ENCODE measurements at places on chromosomes 6 and 20.

GRCh38 chr6:92114091-92114675, 1305.2 kb downstream of the EPHA7 start:
- no peak for DNase-seq

DNA sequence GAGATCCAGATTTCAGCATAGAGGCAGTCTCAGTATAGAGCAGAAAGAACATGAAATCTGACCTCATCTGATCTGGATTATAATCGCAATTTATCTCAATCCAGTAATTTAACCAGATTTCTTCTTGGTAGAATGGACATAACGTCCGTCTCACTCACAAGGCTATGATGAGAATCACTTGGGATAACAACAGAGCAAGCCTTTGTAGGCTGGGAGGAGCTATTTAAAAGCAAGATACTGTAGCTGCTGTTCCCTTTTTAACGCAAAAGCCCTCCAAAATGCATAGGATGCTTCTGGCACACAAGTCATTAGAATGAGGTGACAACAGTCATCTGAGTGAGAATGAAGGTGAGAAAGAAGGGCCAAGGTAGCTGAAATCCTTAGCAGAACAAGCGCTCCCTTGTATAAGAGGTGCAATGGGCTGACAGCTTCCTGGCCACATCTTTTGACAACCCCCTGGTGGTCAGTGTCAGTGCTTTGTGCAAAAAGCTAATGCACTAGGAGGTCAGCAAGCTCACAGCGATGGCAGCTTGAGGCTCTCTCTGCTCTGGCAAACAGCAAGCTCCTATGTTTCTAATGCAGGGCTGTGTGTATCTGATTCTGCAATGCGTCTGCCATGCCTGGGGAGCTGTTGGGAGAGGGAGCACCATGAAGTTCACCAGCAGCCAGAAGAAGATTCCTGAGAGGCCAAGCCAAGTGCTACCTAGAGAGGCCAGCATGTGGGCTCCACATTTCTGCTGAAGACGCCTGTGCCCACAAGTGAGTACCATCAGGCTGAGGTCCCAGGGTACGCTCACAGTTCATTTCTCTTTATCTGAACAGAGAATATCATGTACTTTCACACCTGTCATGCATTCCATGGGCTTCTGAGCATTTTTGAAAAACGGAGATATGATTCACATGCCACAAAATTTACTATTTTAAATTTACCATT, 16.2 kb downstream of the METTL24 start:
- no peak for DNase-seq

GRCh38 chr20:31560094-31560745, 44.9 kb upstream of the ID1 start:
- no peak for DNase-seq

GRCh38 chr20:33881989-33882388, 70.8 kb downstream of the CHMP4B start:
- no peak for DNase-seq

DNA sequence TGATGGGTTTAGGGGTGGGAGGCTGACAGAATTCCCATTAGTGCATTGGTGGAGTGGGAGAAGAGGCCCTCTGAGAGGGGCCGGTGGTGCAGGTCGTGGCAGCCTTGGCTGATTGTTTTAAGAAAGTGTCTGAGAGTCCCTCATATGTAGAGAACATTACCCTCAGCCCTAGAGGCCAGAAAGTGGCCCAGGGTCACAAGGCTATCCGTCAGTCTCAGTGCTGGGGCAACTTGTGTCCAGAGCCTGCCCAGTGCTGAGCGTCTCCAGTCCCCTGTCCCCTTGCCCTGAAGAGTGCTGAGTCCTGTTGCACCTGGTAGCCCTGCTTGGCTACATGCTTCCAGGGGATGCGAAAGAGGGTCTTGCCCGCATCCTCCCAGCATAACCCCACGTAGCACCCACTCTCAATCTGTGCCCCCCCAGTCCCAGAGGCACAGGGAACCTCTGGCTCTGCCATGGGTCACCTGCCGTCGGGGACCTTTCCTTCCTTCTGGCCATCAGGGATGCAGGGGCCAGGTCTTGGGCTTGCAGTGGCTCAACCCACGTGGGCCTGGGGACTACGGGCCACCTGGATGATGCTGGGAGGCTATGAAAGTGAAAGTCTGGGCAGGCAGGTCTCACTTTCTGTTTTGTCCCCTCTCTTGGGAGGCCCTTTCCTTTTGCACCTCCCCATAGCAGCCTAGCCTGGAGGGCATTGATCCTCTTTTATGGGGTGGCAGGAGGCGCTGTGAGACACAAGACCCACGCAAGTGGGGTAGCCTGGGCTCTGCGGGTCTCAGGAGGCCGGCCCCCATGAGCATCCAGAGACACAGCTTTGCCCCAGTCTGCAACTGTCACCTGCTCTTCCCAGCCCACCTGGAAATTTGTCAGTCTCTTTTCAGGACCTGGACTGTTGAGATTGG, 12.2 kb downstream of the DUSP15 start:
- DNase-seq, result no peak

GRCh38 chr20:62922451-62922921, 3.8 kb downstream of the DIDO1 start:
- no peak for DNase-seq

GRCh38 chr6:14222956-14223355, 105.4 kb downstream of the CD83 start:
- no peak for DNase-seq

DNA sequence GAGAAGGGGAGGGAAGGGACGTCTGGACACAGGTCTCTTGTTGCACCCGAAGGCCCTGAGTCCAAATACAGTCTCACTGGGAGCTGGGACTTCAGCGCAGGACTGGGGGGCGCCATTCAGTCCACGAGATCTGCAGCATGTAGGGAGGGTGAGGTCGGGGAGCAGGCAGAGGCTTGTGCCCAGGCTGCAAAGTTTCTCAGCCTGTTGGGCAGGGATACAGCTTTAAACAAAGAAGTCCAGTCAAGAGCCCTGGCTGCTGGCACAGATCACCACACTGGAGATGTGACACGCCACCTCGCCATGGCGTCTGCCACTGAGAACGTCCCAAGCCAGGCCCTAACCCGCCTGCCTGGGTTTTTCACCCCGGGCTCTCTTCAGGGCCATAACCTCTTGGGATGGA, 256.6 kb downstream of the DLL1 start:
- DNase-seq, result no peak

DNA sequence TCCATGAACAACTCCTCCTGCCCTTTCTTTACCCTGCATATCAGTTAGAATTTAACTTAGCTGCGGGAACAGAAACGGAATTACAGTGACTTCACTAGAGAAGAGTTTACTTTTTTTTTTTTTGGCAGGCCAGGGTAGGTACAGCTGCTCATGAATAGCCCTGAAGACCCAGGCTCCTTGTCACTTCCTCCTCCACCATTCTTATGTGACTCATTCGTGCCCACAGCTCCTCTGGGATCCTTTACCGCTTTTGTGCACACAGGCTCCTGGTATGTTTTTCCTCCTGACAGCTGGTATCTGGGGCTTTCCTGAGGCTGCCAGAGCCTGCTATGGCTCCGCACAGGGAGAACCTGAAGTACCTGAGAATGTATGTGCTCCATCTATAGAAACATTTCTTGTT, 3.9 kb upstream of the KCNS1 start:
- DNase-seq, result no peak

DNA sequence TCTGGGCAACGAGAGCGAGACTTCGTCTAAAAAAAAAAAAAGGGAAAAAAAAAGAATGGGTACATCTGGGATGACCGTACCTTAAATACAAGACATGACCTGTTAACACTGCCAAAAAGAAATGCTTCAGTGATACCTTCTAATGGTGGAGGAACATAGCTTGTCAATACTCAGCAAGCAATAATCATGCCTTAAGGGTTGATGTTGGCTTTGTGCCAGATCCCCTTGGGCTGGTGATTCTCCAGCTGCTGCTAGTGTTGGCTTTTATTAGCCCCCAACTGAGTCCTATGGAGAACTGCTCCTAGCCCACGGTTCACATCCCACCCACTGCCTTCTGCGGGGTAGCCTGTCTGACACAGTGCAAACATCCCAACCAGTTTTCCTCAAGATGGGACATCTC, 134.9 kb downstream of the PLCB1 start:
- no peak for DNase-seq

- no peak for DNase-seq
These were observed 104.3 kb downstream of the CHD6 start for GRCh38 chr20:41513829-41514228.

DNA sequence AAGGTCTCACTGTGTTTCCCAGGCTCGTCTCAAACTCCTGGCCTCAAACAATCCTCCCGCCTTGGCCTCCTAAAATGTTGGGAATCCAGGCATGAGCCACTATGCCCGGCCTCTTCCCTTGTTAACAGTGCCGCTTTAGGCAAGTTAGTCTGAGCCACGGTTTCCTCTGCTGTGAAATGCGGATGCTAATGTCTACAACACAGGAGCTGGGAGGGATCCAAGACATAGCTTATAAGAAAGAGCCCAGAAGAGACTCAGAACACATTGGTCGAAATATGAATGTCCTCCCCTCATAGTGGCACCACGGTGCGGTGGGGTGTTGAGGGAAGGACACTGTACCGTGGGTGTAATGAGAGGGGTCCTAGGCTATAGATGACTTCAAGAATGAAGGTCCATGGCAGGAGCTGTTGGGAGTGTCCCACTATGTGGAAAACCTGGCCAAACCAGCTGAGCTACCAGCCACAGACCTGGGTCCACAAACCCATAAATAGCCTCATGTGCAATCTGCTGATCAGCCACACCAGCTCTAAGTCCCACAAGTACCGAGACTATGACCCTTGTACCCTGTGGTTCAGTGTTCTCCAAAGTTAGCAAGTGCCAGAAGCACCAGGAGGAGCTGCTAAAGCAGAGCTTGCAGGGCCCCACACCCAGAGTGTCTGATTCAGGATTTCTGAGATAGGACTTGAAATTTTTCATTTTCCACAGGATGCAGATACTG, 57.8 kb upstream of the ZFAND3 start:
- DNase-seq, result no peak

GRCh38 chr6:33672808-33673207, 38.7 kb downstream of the UQCC2 start:
- no peak for DNase-seq

Data from NCI-H2107 (cell line).